GM13976 (cell line): ENCODE measurements at places on chromosomes 5 and 9.
A peak's percentile ranks its signal among the peaks of the same experiment; 100 is the strongest.

DNA sequence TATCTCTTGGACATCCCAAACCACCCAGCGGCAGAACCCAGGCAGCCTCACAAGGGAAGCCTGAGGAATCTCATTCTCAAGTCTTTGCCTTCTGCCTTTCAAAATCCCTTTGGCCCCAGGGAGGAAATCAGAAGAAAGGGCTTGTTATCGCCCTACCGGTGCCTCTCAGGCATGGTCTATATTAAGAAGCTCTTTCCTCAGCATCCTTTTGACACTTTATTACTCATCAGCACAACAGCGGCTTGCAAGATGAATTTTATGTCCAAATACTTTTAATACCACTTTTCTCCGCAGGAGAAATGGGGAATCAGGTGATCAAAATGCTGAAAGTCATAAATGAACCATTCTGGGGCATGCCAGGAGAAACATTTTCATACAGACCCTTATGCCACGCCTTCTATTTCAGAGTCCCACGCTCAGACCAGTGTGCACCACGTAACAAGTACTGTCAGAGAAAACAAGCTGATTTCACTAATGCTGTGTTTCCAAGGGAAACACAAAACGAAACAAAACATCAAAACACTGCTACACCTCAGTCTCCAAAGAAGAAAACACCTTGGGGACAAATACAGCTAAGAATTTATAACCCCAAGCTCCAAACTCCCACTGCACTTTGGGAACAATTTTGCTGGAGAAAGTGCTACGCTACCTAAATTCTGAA, 30.0 kb downstream of the RAPGEF1 start:
- peak; percentile 75 for DNase-seq

- no peak for DNase-seq
Measured at GRCh38 chr9:84258371-84258770, 82.2 kb downstream of the SLC28A3 start.

DNA sequence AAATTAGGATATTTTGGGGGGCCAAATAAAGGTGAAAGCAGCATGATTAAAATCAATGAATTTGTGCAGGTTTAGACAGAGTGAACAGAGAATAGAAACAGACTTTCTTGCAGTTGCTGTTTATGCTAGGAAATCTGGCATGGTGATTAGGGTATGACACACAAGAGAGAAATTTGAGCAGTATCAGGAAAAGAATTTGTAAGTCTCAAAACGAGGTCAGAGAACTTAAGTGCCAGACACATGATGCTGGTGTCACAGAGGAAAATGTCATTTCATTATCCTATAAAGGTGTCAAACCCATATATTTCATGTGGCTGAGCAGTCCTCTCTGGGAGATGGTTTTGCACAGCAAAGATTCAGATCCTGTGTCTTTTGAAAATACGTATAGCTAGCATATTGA, 15.7 kb downstream of the LVRN start:
- no peak for DNase-seq

- DNase-seq, result peak; percentile 72
Measured at GRCh38 chr9:132384376-132384775, 22.3 kb downstream of the TTF1 start.

DNA sequence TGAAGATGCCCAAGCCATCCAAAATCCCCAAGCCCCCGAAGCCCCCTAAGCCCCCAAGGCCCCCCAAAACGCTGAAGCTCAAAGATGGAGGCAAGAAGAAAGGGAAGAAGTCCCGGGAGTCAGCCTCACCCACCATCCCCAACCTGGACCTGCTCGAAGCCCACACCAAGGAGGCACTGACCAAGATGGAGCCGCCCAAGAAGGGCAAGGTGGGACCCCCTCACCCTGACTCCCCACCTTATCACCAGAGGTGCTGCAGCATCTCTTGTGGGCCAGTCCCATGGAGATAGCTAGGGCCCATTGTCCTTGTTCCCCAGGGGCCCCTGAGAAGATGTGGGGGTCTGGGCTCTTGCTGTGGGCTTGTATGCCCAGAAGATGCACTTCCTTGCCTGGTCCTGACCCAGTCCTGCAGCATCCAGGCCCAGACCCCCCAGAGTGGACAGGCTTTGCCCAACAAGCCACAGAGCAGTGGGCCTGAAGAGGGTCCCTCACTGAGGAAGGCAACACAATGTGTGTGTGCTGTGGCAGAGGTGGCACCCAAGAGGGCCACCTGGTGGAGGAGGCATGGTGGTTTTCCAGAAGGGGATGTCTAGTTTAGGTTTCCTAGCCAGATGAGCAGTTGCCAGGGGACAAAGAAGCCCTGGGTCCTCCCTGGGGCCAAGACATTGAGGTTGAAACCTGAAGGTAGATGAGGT, 84.1 kb downstream of the PHF2 start:
- DNase-seq, result no peak

DNA sequence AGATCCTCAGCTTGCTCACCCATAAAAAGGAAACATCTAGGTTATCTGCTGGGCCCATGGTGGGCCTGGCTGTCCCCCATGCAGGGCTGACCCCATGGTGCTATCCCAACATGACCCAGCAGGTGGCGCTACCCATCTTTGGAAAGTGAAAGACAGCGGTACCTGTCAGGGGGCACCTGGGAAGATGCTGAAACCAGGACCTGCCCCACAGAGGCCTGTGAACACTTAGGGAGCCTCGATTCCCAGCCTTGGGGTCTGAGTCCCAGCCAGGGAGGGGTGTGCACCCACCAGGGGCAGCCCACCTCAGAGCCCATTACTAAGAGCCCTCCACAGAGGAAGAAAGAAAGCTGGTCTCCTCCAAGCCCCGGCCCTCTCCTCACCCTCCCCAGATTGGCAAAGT, 46.6 kb upstream of the IPPK start:
- DNase-seq, result peak; percentile 87
